ENCODE measurements at places on chromosomes 2 and 18. TPM values are rescaled to one million over a fixed set of nuclear protein-coding genes. Genes with fewer than 3 reads are reported as not detected.

The OTOS gene
- total RNA-seq, result not detected

The SPIRE1 gene
- total RNA-seq, result 50.7 TPM

The CNTNAP5 gene
- total RNA-seq, result not detected

The ALPI gene
- total RNA-seq, result not detected

The SLC23A3 gene
- total RNA-seq, result 2.2 TPM

The CFAP210 gene
- 0.26 TPM for total RNA-seq

The C2orf66 gene
- total RNA-seq, result 0.13 TPM
